T-helper 1 cell (primary cell): ENCODE measurements at places on chromosomes 7 and 10.

DNA sequence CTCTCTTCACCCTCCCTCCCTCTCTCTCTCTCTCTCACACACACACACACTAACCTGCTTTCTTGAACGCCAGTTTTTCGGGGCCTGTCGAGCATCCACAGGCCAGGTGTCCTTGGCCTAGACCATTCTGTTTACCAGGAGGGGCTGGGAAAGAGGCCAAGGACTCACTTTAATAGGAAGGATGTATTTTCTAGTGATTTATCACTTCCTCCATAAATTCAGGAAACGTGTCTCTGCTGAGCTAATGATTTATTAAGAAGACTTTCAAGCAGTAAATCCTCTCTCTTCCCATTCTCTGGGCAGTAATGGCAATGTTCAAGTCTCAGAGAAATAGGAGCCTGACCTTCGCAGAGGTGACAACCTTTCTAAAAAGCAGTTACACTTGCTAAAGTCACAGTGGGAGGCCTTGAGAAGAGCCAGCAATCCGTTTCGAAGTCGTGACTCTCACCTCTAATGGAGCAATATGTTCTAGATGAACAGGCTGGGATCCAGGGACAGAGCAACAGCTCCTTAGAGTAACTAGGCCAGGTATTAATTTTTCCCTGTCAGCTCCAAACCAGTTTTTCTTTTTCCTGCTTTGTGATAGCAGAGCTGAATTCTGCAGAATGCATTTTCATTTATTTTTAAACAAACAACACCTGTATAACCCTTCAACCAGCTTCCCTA lies 1357.5 kb upstream of the SORCS1 start:
- DNase-seq: no peak

GRCh38 chr10:6958711-6959110 lies 378.6 kb upstream of the PRKCQ start:
- DNase-seq: no peak

- no peak for DNase-seq
Measured at GRCh38 chr7:25897261-25897782, 254.7 kb upstream of the NFE2L3 start.

- no peak for DNase-seq
Measured at GRCh38 chr7:22697876-22698606, 29.0 kb upstream of the IL6 start.

DNA sequence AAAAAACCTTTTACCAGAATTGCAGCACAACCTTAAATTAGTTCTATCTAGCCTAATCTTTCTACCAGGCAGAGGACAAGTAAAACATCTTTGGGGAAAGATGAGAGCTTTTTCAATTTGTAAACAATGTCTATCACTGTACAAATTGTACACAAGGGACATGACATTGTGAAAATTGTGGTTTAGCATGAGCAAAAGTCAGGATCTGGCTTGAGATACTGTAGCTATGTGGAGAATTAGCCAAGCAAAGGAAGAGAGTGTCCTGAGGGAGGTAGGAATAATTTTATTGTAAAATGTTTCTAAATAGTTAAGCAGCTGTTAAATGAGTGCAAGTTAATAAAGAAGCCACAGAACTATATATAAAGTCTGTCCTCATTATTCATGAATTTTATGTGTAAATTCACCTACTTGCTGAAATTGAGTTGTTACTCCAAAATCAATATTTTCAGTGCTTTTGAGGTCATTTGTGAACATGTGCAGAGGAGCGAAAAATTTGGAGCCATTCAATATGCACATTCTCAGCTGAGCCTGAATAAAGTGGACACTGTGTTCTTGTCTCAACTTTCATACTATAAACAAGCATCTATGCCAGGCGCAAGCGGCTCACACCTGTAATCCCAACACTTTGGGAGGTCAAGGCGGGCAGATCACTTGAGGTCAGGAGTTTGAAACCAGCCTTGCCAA lies 42.8 kb upstream of the POM121L12 start:
- no peak for DNase-seq

DNA sequence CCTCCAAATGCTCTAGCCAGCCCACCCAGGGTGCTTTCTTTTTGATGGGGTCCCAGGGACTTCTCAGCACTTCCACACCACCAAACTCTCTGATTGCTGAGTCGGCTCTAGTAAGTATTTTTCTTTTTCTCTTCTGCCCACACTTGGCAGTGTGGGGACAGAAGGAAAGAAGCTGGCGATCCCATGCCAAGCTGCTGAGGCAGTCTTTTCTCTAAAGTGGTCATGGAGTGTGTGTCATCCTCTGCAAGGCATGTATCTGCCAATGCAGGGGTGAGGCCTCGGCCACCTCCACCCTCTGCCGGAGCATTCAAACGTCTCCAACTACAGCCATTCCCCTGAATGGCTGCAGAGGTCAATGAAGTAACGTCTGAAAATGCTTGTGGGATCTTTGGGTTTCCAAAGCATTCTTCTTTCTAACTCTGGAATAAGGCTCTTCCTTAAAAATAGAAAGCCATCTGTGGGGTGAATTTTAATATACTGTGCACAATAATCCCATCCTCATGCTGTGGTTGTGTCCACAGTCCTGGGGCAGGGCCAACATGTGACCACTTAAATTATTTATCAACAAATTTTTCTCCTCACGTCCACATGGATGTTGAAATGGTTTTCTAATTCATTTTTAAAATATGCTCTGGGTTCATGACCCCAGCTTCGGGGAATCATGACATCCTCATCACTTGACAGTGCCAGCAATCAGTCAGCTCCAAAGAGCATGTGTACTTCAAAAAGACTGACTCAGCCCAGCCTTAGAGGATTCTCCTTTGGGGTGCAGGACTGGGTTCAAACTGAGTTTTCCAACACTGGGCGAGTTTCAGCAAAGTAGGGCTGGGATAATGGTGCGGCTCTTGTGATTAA lies 171.3 kb upstream of the ITGB1 start:
- no peak for DNase-seq

- no peak for DNase-seq
Measured at GRCh38 chr10:79263939-79264338, 83.3 kb upstream of the PPIF start.

DNA sequence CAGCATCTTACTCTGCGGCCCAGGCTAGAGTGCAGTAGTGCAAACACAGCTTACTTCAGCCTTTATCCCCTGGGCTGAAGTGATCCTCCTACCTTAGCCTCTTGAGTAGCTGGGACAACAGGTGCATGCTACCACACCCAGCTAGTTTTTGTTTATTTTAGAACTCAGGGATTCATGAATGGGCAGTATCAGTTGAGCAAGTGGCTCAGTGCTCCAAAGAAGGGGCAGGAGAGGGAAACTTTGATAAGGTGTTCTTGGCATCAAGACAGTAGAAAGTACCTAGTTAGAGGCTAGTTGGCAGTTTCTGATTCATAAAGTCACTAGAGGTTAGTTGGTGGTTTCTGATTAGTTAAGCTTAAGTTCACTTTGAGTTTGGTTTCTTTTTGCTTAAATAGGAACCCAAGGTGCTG lies 18.4 kb downstream of the TRIM24 start:
- DNase-seq: no peak

- DNase-seq: no peak
Measured at GRCh38 chr10:23081891-23082290, 13.5 kb upstream of the MSRB2 start.

DNA sequence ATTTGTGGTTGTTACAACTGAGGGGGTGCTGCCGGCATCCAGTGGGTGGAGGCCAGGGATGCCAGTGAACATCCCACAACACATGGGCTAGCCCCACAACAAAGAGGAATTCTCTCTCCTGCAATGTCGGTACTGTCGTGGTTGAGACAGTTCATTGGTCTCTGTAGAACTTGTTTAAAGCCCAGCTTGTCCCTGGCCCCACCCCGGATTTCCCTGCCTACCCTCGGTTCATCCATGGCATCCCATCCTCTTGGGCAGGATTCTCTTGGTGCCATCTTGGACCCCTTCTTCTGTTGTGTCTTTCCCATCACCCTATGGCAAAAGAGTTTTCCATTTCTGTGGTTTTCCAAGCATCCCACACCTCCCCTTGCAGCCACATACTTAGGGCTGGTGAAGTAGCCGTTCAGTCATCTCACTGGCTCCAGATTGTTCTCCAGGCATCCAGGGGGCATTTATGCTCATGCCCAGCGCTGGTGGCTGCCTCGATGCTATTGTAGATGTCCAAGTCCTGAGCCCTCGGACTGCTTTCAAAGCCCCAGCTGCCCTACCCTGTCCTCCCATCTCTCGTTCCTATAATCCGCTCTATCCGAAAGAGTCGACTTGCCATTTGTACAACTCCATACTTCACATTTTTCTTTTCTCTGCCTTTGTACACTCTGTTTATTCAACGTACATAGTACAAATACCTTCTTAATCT lies 39.2 kb downstream of the MGMT start:
- no peak for DNase-seq

DNA sequence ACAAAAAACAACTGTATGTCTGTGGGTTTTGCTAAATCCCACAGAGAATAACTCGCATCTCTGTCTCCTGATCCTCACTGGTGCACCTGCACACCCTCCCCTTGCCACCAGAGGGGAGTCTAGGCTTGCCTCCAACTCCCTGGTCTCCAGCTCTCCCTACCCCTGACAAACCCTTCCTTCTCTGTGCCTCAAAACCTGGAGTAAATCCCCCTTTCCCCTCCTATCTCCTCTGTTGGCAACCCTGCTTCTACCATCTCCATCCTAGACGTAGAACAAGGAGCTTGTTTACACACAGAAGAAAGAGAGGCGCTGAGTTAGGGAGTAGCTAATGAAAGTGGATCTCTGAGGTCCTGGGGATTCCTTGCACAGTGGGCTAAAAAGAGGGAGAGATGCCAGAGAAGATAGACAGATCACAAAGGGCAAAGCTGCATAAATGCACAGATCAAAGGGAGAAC lies 6.0 kb downstream of the MBLAC1 start:
- peak; percentile 48 for DNase-seq

DNA sequence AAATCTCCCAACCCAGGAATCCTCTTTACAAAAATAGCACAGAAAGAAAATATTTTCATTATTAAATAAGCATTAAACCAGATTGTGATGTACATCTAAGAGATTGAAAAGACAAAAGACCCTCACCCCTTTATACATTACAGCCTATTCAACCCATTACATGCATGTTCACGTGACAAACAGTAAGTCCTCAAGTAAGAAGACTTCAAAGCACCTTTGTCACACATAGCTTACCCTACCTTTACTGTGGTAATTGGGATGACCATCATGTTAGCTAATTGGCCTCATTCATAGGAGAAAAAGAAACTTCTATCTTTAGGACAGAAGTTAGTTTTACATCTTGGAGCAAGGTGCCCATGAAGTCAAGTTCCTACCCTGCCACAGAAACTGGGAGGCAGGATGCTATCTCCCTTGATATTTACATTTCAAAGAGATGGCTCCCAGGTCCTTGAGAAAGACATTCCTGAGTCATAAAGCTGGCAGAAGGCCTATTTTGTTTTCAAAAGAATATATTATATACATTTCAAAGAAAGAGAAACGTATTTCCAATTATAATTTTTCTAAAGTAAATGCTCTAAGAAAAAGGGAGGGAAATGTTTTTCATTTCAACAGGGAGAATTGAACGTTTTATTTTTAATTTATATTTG lies 48.1 kb downstream of the GNAI1 start:
- DNase-seq: no peak

DNA sequence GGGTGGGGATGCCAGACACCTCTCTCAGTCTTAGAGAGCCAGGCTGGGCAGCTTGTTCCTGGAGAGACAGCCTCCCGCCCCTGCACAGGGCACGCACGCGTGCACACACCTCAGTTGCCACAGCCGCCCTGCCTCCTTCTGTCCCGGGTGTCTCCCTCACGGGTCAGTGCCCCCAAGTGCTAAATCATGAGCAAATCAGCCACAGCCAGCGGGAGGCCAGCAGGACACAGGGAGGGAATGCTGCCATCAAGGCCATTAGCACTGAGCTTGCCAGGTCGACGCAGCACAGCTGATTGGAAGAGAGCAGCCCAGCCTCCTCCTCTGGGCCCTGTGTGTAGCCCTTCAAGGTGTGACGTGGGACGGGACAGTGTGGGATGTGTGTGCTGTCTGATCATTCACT lies 130.4 kb downstream of the CDH23 start:
- DNase-seq: no peak
